ENCODE measurements at places on chromosomes 3 and 15. TPM values are rescaled to one million over a fixed set of nuclear protein-coding genes. Genes with fewer than 3 reads are reported as not detected.

C2CD4A gene
- polyA plus RNA-seq, result 0.36 TPM

GJD2 gene
- not detected for polyA plus RNA-seq

DNA sequence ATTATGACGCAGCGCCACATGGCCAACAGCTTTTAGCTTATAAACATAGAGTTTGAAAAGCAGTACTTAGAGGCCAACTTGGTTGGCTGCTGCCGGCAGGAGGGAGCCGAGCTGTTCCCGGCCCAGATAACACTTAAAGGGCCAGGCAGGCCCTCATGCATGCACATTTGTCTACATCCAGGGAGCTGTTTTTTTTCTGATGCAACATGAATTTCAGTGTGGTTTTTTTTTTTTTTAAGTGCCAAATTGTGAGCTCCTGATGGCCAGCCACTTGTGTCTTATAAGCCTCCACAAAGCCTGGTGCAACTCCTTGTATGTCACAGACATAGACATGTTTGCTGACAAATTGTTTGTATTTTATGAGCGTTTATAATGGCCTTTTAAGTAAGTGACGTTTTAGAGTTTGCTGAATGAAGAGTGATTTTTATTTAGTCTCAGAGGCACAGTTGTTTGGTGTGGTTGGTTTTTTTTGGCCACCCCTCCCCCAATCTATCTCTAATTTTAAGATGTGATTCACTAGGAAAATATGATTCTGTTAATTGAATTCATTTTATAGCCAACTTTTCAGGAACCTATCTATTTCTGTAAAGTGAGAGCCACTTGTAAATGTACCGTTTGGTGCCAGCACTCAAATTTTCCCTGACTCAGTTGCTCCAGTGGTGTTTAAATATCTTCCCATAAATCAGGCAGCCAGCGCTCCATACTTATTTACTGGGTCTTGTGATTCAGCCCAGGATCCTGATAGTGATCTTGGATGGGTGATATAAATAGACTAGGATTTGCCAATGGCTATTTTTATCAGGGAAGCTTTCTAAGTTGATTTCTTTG, 134.3 kb downstream of the VGLL4 start:
- DNase-seq, result no peak

DNA sequence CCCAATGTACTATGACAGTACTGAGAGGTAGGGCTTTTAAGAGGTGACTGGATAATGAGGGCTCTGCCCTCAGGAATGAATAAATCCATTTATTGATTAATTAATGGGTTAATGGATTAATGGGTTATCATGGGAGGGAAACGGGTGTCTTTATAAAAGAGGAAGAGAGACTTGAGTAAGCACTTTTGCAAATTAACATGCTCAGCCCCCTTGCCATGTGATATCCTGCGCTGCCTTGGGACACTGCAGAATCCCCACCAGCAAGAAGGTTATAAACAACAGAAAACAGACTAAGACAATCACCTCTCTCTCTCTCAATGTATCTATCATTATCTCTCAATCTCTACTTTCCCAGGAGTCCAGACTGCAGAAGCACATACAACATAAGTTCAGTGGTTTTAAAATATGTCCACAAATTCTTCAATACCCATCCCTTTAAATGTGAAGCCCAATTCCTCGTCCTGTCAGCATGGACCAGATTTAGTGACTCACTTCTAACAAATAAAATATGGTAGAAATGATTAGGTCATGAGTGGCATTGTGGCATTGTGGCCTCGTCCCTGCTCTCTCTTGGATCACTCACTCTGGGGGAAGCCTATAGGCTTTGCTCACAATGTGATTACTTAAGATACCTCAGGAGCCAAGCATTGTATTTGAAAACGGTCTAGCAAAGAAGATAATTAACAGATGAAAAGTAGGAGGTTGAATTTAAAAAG, 40.0 kb upstream of the IL12A start:
- no peak for DNase-seq

DNA sequence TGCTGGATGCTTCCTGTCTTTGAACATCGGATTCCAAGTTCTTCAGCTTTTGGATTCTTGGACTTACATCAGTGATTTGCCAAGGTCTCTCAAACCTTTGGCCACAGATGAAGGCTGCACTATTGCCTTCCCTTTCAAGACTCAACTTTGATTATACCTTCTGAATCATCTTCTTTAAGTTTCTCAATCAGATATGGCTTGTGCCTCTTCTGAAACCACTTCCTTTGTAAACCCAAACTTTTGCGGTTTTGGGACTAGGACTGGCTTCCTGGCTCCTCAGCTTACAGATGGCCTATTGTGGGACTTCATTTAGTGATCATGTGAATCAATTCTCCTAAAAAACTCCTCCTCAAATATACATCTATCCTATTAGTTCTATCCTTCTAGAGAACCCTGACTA, 47.1 kb upstream of the CADPS start:
- DNase-seq, result no peak
